ENCODE measurements at places on chromosomes 5 and 9. TPM values are rescaled to one million over a fixed set of nuclear protein-coding genes. Genes with fewer than 3 reads are reported as not detected.

Gene LHX2
- not detected for total RNA-seq

Gene PNPLA7
- under 0.01 TPM for total RNA-seq

Gene CAPSL
- not detected for total RNA-seq

Gene HEMGN
- total RNA-seq = not detected

Gene PCDHB3
- total RNA-seq = not detected

Gene IL33
- total RNA-seq = 78.3 TPM

Gene LIFR
- total RNA-seq = 51.5 TPM

Gene SIT1
- not detected for total RNA-seq

Gene NTMT1
- total RNA-seq = 33.4 TPM

Gene IQGAP2
- 10.8 TPM for total RNA-seq

Gene GDA
- total RNA-seq = not detected

Gene IFNA14
- not detected for total RNA-seq

Gene EXD3
- 18.8 TPM for total RNA-seq

Gene FREM1
- total RNA-seq = under 0.01 TPM

Gene UBLCP1
- 17.5 TPM for total RNA-seq

Gene GHR
- total RNA-seq = 0.30 TPM

Gene UGT3A1
- total RNA-seq = not detected

Gene RASEF
- total RNA-seq = under 0.01 TPM

Gene CKMT2
- not detected for total RNA-seq

Gene CCDC171
- total RNA-seq = 1.6 TPM

Gene TRPM6
- under 0.01 TPM for total RNA-seq

Gene PTGDS
- total RNA-seq = 0.65 TPM

Gene SOHLH1
- total RNA-seq = not detected

Gene CCDC152
- 2.9 TPM for total RNA-seq

Gene DMAC1
- total RNA-seq = 9.1 TPM

Gene PRDM9
- total RNA-seq = not detected

Gene ENTREP1
- 1.6 TPM for total RNA-seq

Gene ST8SIA4
- total RNA-seq = 8.7 TPM

Gene C6
- total RNA-seq = not detected

Gene PRR7
- total RNA-seq = 5.8 TPM

Gene AK8
- total RNA-seq = 0.30 TPM

Gene TRIO
- total RNA-seq = 129 TPM

Gene SMU1
- total RNA-seq = 40.9 TPM

Gene FCN1
- not detected for total RNA-seq

Gene NR2F1
- total RNA-seq = 24.6 TPM

Gene PCDHA10
- total RNA-seq = 0.15 TPM

Gene TMC1
- 1.6 TPM for total RNA-seq

Gene TRIM14
- 15.7 TPM for total RNA-seq

Gene ARSI
- under 0.01 TPM for total RNA-seq

Gene C9orf43
- total RNA-seq = 0.15 TPM

Gene ARAP3
- 28.4 TPM for total RNA-seq

Gene DNAJC18
- total RNA-seq = 8.4 TPM

Gene HAVCR2
- total RNA-seq = 0.15 TPM

Gene ARHGEF28
- total RNA-seq = 77.3 TPM

Gene MLANA
- not detected for total RNA-seq

Gene MAP1B
- total RNA-seq = 50.8 TPM

Gene B4GALT7
- 35.7 TPM for total RNA-seq

Gene SNCB
- total RNA-seq = not detected

Gene GLRA1
- total RNA-seq = not detected

Gene SPATA31A3
- not detected for total RNA-seq

Gene KCNV2
- not detected for total RNA-seq

Gene CCL28
- 0.65 TPM for total RNA-seq

Gene GZMA
- not detected for total RNA-seq

Gene SUSD3
- total RNA-seq = not detected

Gene PAEP
- total RNA-seq = not detected

Gene MARCOL
- total RNA-seq = not detected

Gene SPARC
- total RNA-seq = 702 TPM

Gene TLX3
- total RNA-seq = not detected

Gene MEIKIN
- total RNA-seq = not detected

All from epithelial cell of umbilical artery (primary cell).